ENCODE measurements at places on chromosomes 4 and X.

DNA sequence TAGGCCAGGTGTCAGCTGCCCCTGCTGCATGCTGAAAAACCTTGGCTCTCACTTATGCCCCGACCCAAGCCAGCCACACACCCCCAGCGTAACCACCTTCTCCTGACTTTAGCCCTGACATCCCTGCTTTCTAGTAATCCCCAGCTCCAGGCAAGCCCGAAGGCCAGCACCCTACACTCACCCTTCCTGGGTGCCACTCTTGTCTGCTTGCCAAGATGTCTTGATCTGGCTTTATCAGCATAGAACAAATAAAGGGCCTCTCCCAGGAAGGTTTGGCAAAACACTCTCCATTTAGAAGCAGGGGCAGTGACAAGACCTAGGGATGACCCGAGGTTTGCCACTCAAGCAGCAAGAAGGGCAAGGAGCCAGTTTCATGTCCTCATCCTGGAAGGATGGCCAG lies 6.8 kb upstream of the MAP9 start:
- no peak for DNase-seq

DNA sequence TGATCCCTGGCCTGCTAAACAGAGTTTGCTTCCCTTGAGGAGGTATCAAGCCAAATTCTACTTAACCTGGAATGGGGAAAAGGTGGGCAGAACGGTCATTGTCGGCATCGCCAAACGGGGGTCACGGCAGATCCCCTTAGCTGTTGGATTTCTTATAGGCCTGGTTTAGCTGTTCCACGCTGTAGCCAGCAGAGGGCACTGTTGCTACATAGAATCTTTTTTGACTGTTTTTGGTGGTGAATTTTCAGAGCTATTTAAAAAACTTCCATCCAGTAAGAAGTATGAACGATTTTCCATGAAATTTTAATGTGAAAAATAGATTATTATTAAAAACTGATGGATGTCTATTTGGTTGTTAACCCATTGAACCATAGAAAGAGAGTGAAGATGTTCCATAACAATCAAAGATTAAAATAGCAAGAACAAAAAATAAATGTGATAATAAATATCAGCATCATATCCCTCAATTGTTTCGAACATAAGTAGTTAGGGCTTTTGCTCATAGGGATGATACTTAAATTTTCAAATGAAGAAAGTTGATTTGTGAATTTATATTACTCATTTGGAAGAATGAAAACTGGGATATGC lies 56.6 kb downstream of the LINC00632 start:
- peak; percentile 62 for DNase-seq

DNA sequence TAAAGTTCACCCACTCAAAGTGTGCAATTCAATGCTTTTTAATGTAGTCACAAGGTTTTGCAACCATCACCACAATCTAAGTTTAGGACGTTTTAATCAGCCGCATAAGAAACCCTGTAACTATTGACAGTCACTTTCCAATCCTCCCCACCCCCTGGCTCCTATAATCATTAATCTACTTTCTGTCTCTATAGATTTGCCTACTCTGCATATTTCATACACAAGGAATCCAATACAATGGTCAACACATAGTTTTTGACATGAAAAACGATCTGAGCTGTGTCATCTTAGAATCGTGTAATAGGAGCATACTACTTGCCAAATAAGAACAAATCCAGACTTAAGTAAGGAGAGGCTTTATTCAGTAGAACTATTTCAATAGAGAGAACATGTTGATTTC lies 47.6 kb downstream of the ANXA3 start:
- no peak for DNase-seq

DNA sequence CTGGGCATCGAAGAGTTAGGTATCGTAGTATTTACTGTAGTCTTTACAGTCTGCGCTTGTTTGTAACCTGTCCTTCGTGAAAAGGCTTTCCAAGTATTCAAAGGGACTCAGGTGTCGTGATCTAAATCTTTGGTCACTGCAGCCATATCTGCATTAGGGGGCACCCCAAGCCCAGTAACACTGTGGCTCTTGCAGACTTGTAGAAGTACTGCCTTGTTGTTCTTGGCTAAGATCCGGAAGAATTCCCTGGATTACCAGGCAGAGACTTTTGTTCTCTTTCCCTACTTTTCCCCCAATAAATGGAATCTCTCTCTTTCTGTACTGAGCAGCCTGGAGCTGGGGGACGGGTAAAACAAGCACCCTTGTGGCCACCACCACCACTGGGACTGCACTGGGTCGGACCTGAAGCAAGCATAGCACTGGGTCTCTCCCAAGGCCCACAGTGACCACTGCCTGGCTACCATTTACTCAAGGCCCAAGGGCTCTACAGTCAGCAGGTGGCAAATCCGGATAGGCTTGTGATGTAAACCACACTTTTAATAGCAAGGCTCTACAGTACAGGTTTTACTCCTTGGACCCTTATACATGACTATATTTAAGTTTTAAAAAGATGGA lies 12.0 kb downstream of the CXorf58 start:
- DNase-seq, result peak; percentile 53

GRCh38 chr4:147570616-147571015 lies 46.6 kb upstream of the TMEM184C start:
- DNase-seq, result no peak

DNA sequence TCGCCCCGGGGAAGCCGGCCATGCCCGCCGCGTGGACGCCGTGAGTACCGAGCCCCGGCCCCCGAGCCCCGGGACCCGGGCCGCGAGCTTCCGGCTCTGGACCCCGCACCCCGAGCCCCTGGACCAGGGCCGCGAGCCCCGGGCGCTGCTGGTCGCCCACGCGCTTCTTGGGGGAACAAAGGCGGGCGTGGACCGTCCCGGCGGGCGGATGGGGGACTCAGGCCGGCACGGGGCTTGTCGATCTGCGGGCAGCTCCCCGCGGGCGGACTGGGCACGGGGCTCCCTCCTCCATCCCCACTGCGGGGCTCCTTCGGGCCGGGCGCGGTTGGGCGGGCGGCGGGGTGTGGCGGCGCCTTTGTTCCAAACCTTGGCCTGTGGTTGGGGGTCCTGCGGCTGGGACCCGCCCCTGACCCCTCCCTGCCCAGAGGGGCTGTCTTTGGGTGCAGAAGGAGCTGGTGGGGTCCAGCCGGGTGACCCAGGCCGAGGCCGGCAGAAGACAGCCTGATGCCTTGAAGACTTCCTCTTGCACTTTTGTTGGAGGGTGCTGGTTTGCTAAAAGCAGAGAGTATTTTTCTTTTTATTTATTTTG lies 25.2 kb upstream of the ADD1 start:
- DNase-seq, result peak; percentile 35

DNA sequence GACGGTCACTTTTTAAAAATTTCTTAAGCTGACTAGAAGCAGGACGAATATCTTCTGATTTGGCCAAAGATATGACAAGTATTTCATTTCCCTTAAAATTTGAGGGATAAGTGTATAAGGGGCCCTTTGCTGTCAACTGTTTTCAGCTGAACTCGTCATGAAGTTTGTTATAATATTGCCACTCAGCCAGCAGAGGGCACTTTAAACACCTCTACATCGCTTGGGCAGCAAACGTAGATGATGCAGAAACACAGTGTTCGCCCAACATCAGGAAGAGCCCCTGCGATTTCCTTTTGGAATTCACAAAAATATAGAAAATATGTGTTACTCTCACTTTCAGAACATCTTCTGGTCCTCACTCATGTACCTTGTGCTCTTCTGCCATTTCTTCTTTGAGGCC lies 435.7 kb upstream of the FMR1 start:
- DNase-seq, result peak; percentile 31

DNA sequence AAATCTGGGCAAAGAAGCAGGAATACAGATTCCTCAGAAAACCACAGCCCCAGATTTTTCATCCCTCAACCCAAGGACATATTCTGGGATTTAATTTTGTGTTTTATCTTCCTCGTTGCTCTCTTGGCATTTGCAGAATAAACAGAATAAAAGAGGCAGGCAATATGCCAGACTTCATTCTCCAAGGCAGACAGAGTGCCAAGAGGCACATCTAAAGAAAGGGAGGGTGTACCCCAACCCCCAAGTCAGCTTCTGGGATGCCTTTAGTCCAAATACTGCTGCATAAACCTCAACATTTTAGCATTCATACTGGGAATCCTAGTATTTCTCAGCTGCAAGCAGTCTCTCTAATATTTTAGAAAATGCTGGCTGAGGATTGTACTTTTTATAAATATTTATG lies 629.2 kb downstream of the KLHL13 start:
- no peak for DNase-seq

- DNase-seq, result no peak
Observed at GRCh38 chrX:31209005-31209628, 137.3 kb upstream of the FTHL17 start.

- no peak for DNase-seq
Observed at GRCh38 chrX:10875995-10876394, 235.1 kb upstream of the HCCS start.

- peak; percentile 66 for DNase-seq
Observed at GRCh38 chr4:67234296-67234695, 311.0 kb downstream of the CENPC start.

DNA sequence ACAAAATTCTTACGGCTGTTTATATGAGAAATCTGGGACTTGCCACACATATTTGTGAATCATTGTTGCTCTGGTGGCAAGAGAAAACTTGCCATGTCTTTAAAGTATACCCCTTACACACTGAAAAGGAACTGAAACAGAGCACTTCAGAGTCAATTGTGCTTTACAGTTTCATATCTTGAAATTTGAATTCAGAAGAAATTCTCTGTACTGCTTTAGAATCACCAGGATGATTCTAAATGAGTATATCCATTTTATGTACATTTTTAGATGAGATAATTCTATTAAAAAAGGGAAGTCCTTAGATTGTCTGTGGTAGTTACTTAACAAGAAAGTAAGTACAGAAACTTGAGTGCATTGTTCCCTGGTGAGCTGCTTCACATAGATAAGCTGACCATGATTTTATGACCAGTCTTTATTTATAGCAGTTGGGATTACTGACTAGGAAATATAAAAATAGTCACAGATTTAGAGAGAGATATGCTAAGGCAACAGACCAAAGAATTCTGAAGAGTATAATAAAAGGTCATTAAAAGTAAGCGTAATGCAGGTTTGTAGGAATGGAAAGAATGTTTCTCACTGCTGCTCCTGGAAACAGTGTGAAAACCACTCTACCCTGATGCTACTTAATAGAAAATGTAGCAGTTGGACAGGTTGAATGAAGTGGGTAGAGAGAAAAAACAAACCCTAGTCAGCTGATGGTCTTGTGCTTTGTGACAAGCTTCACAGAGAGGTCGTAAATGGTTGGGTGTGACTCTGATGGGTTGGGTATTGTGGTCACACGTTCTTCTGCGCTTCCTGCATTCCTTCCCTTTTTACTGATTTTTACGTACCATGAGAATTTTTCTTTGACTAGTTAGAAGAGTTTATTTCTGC lies 41.0 kb downstream of the FNIP2 start:
- DNase-seq, result peak; percentile 54

DNA sequence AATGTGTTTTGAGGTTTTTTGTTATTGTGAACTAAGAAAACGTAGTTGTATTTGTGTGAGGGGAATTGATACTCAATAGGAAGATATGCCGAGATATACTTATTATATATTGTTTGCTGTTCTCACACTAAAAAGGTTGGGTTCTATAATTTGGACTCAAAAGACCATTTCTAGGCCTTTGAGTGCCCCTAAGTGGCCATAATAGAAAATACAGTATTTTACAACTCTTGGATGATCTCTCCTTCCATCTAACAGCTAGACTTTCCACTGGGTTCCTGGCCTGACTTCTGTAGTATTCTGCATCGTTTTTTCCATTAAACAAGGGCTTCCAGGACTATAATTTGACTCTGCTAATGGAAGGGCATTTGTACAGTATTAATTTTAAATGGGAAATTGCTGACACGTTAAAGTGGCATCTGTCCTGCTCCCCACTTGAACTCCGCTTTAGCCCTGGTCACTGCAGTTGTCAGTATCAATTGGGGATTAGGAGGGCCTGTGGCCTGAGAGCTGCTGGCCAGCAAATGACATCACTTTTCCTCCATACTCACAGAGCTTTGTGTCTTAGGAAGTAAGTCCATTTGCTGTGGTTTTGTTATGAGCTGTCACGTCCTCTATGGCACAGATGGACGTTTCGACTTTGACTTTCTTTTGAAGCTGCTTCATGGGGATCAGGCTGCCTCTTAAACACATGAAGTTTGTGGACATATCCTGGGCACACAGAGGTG lies 176.9 kb downstream of the SLIT2 start:
- peak; percentile 25 for DNase-seq

DNA sequence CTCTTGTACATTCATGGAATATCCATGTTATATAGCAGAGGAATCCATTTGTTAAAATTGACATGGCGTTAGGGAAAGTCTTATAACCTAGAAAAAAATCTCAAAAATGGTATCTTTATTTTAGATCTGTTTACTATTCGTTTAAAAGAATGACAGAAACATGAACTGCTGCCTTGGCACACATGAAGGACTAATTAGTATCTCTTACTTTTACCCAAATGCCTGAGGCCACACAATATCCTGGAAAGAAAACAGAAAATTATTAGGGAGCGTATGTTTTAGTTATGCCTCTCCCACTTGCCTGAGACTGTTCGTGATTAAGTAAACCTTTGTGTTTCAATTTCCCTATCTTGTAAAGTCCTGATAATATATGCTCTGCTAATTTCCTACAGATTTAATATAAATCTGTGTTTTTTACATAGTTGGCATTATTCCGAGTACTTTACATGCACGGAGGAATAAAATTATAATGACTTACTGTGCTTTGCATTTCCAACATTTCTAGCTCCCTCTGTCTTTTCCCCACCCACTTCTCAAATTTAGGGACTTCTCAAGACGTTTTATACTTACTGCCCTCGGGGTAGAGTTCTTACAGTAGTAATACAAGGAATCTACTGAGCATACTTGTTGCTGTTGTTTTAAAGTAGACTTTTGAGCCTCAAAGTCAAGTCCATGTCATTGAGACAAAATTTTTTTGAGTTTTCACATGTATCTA lies 147.3 kb downstream of the VEGFC start:
- DNase-seq, result no peak

- DNase-seq, result peak; percentile 33
Observed at GRCh38 chrX:136397001-136397400, 90.7 kb upstream of the BRS3 start.

DNA sequence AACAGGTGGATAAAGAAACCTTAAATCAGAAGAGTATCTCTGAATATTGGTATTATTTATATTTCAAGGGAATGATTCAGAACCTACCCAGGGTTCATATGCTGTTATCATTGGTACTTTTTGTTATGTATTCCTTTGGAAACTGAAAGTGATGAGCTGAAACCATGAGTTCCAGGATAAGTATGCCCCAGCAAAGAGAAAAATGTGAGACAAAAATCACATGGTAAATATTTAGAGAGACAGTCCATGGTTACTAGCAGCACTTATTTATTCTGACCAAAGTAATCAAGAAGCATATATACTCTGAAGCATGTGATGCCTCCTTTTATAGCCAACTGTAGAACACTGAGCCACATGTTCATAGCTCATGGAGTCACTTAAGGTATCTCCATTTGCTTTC lies 277.7 kb downstream of the ARAP2 start:
- DNase-seq, result no peak

Data from mesendoderm (in vitro differentiated cells).